Right lung (tissue), 10 donors: ENCODE measurements at places on chromosomes 12 and 14.

- DNase-seq: no peak
Measured at GRCh38 chr12:46874642-46875041, 48.8 kb upstream of the SLC38A4 start.

GRCh38 chr12:18580706-18581105, 157.1 kb downstream of the PLCZ1 start:
- DNase-seq: no peak

DNA sequence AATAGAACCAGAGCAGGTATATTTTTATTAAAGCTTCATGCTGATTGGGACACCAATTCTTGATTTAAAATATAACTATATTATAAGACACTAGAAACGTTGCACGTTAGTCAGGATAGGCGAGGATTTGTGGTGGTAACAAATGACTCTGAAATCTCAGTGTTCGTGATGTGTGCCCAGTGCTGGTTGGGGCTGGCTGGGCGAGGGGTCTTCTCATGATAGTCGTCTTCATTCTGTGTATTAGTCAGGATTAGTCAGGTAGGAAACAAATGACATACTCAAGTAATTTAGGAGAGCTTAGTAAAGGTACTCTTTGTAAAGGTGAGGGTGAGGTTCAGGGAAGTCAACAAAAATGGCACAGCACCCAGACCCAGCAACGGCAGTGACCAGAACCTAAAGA, 73.9 kb upstream of the HIF1A start:
- DNase-seq: no peak

DNA sequence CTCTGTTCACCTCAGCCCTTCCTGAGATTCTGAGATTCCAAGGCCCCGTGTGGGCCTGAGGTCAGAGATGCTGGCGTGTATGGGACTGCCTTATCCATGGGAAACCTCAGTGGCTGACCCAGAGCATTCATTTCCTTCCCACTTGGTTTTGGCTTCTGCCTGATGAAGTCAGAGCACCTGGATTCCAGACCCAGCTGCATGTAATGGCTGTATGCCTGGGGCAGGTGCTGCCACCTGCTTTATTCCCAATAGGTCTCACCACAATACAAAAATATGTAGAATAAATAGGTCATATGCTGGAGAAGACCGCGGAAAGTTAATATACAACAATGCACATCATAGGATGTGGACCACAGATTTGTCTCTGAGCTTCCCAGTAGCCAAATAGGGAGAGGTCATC, 25.6 kb downstream of the FIGNL2 start:
- DNase-seq: no peak

- no peak for DNase-seq
Measured at GRCh38 chr12:46523863-46524770, 151.5 kb upstream of the SLC38A2 start.

GRCh38 chr14:99393059-99393655, 87.5 kb downstream of the SETD3 start:
- no peak for DNase-seq

DNA sequence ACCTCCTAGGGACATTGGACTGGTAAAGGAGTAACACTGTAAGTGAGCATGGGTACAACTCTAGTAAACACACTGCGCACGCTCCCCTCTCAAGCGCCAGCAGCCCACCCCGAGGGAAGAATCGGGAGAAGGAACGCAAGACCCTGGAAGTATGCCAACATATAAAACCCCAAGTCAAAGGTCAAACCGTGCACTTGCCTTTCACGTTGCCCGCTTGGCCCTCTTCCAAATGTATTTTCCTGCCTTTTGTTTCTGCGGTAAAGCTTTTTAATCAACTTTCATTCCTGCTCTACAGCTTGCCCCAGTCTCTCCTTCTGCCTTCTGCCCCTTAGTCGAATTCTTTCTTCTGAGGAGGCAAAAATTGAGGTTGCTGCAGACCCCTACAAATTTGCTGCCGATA, 17.6 kb upstream of the CHST11 start:
- no peak for DNase-seq

GRCh38 chr14:57352396-57353170, 37.8 kb upstream of the NAA30 start:
- DNase-seq: no peak

DNA sequence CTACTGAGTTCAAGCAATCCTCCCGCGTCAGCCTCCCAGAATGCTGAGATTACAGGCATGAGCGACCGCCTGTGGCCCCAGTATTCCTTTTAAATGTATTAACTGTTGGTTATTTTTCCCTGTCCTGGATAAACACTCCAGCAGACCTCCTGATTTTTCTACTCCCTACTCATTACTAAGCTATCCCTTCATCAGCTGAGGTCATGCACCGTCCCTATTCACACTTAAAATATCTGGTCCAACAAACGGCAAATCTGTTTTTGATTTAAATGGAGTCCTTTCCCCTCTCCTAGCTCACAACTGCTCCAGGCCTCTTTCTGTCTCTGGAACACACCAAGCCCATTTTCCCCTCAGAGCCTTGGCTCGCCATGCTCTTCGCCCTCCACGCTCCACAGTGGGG, 1003.3 kb upstream of the TMEM132C start:
- DNase-seq: no peak

DNA sequence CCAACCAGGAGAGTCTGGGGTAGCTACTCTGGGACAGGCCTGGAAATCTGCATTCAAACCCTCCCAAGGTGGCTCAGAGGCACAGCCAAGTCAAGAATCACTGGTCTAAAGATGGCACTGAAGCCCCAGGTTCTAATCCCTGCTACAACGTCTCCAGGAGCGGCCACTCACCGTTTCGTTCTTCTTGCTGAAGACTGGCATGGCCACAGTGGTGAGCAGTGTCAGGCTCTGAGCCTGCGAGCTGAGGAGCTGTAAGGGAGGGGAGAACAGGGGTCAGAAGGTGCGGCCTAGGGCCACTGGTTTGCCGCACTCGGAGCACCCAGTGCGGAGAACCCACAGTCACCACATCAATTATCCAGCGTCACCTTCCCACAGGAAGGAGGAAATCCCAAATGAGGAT, 38.8 kb downstream of the CACNA2D4 start:
- no peak for DNase-seq

DNA sequence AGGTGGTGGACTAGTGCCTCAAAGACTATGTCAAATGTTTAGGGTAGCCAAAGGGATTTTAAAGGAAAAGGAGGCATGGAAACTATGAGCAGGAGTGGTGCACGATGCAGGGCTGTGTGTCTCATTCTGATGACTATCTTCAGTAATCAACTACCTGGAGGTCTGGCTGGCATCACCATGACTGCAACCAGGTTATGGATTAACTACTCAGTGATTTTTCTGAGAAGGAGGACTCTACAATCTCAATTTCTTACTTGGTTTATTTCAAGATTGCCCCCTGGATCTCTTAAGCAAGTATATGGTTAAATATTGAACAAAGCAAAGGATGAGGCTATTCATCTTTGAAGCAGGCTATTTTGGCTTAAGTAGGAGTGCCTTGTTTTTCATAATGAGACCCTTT, 19.2 kb upstream of the EDDM3A start:
- DNase-seq: no peak

DNA sequence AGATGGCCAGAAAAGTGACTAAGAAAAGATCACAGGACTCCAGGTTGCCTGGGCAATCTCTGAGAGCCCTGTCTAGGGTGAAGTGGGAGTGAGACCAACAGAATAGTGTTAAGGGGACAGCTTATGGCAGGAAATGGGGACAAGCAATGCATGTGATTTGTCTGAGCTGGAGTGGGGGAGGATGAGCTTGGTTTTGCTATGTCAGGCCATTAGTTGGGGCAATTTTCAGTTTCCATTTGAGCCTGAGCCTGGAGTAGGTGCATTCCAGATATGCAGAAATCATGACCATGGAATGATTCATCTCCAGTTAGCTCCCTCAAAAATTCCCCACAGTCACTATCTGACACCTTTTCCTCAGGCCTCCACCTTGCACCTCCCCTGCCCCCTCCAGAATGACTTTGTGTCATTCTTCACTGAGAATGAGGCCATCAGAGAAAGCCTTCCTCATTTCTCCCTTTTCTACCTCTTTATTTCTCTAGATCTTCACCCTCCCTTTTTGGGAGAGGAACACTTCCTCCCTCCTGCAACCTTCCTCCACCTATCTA, 150.9 kb upstream of the PLEKHG7 start:
- no peak for DNase-seq

DNA sequence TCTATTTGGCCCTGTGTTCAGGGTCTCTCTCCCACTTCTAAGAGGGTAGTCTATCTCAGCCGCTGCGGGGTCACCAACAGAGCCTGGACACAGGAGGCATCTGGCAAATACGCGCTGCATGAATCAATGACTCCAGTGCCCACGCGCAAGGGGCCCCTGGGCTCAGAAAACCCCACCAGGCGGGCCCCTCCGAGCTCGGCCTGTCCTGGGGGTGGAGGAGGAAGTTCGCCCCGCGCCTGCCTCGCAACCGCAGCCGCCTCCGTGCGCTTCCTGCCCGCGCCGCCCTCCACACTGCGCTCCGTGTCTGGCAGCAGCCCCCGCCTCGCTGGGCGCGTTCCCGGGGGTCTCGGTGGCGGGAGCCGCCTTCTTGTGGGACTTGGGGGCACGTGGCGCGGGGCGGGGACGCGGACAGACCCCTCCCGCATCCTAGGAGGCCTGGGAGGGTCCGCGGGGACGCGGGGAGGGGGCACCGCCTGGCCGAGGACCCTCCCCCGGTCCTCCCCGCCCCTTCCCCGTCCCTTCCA, 811 bp upstream of the FBRSL1 start:
- DNase-seq: no peak

DNA sequence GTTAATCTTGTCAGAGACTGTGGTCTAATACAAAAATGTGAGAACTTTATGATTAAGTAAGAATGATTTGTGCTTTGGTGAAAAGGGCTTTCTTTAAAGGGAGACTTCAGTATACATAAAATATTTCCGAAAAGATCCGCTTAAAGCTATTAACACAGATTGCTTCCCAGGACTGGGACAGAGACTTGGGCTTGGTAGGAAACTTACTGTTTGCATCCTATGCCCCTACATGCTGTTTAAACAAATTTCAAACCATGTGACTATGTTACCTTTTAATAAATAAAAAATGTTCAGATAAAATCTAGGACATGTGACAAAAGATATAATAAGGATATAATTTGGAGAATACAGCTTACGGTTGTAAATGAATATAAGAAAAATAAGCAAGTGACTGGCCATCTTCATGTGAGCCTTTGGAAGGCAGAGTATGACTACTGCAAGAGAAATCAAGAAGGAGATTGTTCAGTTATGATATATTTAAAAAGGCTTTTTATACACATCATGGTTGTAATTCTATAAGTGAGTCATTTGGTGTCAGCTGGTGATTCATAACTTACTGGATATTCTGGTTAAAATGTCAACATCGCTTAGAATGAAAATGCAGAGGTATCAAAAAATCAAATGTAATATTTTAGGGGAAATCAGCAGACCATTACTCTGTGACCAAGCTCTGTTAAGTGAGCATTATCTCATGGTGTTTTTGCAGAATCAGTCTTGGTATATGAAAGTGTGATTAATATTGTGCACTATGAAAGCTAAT, 234.7 kb upstream of the E2F7 start:
- no peak for DNase-seq

DNA sequence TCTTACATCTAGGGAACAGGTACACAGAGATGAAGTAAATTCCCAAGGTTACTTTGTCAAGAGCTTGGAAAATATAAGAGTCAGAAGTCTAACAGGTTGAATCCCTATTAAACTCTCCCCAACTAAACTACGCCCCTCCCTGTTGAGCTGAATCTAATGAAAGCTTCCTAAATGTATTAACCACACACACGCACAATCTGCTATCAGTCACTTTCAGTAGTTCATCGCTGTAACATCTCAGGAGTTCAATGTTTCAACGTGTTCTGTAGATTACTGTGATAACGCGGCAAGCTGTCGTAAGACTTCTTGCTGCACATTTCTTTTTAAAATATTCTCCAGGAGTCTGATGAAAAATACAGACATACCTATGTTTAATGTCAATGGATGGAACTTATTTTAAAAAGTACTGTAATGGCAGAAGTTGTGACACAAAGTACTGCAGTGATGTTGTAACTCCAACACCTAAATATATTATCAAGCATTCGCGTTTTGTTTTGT, 612 bp upstream of the SLC25A3 start:
- no peak for DNase-seq

- no peak for DNase-seq
Measured at GRCh38 chr14:26965490-26965889, 367.7 kb upstream of the NOVA1 start.

GRCh38 chr12:6536894-6537579, 2.7 kb downstream of the GAPDH start:
- no peak for DNase-seq

- no peak for DNase-seq
Measured at GRCh38 chr12:111607239-111607638, 8.1 kb upstream of the ATXN2 start.

DNA sequence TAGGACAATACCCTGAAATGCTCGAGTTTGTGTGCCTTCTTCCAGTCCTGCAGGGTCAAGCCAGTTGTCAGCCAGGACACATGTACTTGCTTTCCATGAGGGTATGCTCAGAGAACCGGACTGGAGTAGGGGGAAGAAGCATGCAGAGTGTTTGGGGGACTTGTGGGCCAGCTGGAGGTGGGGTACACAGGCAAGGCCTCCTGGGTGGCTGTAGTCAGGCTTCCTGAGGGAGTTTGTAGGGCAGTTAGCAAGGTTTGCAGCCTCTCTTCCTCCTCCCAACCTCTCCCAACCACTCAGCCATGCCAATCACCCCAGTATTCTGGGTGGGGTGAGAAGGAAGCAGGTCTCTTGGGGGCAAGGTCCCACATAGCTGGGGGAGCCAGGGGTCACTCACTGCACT, 47.0 kb upstream of the RHOJ start:
- DNase-seq: no peak

- DNase-seq: no peak
Measured at GRCh38 chr12:116832353-116832752, 48.9 kb downstream of the HRK start.

- peak; percentile 78 for DNase-seq
Measured at GRCh38 chr14:88551094-88551870, 3.5 kb downstream of the PTPN21 start.

DNA sequence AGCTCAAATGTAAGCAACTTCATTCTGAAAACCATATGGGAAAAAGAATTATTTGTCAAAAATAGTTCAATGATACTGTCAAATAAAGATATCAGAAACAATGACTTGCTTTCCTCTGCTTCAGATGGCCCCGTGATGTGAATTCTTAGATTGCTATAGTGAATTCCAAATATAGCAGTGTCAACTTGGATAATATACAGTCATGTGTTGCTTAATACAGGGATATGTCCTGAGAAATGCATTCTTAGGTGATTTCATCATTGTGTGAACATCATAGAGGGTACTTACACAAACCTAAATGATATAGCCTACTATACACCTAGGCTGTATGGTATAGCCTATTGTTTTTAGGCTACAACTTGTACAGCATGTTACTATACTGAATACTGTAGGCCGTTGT, 108.7 kb upstream of the MIS18BP1 start:
- DNase-seq: no peak

DNA sequence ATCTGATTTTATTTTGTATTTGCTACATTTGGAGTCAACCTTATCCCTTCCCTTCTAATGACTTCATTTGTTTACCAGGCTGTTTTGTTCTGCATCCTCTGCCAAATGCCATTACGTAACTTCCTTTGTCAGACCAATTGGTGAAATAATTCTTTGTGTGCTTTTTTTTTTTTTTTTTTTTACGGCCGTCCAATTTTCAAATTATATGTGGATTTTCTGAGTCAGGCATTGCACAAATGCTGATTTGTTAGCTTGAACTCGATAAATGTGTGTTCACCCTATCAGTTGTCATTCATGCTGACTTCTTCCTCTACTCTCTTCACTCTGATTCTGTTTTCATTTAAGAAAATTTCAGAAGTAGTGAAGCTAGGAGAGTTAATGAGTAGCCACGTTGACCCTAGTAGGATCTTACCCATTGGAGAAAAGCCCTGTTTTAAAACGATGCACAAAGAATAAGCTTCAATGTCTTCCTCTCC, 386.2 kb downstream of the DIO2 start:
- DNase-seq: peak; percentile 52
